Smooth muscle cell of the brain vasculature (primary cell): ENCODE measurements at places on chromosomes 2 and 18.

GRCh38 chr2:122412360-122412759 lies 656.9 kb downstream of the TSN start:
- no peak for DNase-seq

DNA sequence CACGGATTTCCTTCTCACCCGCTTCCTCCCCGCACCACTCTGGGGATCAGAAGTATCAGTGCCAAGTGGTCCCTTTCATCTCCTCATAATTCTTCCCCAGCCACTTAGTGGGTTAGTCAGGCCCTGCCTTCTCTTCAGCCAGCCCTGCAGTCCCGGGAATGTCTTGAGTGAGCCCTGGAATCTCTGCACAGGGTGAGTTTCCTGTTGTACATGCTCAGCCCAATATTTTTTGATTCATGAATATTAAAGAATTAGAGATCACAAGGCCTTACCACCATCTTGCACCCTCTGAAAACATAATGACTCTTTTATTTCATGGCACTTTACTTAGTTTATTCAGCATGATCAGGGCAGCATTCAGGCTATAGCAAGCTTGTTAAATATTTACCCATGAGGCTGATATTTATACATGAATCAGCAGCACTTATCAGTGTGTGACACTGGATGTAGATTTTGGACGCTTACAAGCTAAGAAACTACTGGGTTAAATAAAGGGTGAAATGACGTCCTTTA lies 159.4 kb upstream of the FOSL2 start:
- DNase-seq = no peak

DNA sequence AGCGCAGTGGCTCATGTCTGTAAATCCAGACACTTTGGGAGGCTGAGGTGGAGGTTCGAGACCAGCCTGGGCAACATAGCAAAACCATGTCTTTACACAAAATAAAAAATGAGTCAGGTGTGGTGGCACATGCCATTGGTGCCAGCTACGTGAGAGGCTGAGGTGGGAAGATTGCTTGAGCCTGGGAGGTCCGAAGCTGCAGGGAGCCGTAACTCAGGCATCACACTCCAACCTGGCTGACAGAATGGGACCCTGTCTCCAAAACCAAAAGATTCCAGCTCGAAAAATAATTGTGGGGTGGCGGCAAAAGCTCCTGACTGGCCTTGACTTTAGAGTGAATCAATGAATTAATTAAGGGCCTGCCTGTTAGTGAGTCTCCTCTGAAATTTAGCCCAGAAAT lies 1.2 kb upstream of the ALPP start:
- no peak for DNase-seq

- DNase-seq = no peak
These were observed 11.6 kb downstream of the TTR start for GRCh38 chr18:31603315-31603714.

DNA sequence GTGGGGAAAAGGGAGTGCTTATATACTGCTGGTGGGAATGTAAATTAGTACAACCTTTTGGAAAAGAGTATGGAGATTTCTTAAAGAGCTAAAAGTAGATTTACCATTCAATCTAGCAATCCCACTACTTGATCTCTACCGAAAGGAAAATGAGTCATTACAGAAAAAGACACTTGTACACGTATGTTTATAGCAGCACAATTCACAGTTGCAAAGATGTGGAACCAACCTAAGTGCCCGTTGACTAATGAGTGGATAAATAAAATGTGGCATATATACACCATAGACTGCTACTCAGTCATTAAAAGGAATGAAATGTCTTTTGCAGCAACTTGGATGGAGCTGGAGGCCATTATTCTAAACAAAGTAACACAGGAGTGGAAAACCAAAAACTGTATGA lies 29.5 kb downstream of the FLACC1 start:
- DNase-seq = no peak

DNA sequence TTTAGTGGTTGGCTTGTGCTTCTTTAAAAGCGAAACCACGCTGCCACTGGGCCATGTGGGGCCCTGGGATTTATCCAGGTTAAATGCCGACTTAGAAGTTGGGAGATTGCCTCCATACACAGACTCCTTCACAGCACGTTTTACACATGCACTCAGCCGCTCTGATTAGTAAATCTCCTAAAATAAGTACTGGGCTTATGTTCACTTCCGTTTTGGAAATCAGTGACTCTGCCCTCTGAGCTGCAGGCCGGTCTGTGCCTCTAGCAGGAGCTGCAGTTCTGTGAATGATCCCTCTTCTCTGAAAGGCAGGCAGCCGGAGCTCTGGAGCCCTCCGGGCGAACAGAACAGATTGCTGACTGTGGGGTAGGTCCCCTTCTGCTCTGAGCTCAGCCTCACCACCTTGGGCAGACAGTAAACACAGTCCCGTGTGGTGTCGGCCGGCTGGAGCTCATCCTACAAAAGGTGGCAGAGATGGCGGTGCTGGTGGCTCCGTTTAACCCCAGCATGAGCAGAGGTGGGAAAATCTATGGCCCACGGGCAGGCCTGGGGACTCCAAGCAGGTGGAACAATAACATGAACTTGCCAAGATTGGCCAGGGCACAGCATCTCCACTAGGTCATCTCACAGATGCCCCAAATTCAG lies 9.8 kb upstream of the RAB17 start:
- DNase-seq = no peak

GRCh38 chr18:22796113-22796512 lies 137.0 kb upstream of the RBBP8 start:
- no peak for DNase-seq

DNA sequence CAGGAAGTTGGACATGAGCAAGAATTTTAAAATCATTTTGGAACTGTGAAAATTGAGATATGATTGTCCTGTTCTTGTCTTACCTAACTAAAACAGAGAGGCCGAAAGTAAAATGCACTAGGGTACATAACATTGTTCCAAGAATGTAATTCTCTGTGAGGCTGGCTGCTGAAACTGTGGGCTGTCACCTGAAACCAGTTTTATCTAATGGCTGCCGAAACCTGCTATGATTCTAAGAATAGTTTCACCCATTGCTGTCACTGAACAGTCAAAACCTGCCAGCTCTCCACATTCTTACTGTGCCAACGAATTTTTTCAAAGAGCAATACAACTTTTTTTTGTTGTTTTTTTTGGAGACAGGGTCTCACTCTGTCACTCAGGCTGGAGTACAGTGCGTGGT lies 119.3 kb upstream of the ZSWIM2 start:
- no peak for DNase-seq

- DNase-seq = no peak
These were observed 800 bp downstream of the TTC21B start for GRCh38 chr2:165952741-165953211.

DNA sequence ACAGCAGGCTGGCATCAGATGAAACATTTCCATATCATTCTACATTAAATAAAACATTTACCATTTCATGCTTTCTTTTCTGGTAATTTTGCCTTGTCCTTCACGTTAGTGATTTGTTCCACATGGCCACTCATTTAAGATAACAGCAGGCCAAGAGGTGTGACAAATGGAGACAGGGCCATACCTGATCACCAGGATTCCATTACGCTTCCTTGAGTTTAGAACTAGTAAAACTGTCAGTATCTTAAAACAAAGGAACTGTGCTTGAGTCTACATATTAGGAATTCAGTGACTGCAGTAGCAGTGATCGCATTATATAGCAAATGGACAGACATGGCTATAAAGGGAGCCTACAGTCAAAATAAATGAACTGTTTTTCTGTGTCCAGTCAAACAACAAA lies 155.1 kb upstream of the FSHR start:
- no peak for DNase-seq

DNA sequence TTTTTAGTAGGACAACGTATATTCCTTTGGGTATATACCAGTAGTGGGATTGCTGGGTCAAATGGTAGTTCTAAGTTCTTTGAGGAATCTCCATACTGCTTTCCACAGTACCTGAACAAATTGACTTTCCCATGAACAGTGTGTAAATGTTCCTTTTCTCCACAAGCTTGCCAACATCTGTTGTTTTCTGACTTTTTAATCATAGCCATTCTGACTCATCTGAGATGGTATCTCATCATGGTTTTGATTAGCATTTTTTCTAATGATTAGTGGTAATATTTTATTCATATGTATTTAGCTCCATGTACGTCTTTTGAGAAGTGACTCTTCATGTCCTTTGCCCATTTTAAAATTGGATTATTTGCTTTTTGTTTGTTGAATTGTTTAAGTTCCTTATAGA lies 58.4 kb upstream of the CERS6 start:
- DNase-seq = no peak

DNA sequence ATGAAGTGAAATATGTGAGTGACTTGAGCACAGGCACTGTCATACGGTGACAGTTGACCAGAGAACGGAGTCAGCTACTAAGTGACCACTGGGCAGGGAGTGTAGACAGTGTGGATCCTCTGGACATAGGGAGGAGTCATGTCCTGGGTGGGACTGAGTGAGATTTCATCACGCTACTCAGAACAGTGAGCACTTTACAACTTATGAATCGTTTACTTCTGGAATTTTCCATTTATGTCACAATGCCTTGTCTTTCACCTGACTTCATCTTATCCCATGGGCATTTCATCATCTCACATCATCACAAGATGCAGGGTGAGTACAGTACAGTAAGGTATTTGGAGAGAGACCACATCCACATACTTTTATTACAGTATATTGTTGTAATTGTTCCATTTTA lies 29.0 kb downstream of the PTPRM start:
- no peak for DNase-seq

DNA sequence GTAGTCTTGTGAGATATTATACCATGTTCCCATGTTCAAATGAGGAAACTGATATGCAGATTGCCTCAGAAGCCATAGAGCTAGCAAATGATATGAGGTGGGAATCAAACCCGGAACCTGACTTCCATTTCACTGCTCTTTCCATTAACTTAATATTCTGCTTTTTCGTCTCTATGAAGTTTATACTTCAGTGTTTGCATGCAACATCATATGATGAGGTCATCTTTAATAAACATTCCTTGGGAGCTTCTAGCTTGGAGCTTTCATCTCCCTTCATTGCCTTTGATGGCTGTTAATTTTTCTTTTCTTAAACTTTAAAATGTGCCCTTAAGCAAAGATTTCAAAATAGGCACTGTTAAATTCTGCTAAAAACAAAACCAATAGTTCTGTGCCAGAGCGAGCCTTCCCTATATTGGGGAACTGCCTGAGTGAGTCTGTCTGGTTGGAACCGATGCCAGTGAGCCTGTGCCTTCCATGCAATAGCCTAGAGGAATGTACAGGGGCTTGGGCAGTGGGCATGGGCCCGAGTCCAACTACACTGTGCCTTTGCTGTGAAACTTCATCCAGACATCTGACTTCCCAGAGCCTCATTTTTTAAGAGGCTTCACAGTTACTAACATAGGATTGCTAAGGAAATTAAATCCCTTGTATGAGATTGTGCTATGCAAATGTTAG lies 91.1 kb upstream of the TMEM200C start:
- no peak for DNase-seq

DNA sequence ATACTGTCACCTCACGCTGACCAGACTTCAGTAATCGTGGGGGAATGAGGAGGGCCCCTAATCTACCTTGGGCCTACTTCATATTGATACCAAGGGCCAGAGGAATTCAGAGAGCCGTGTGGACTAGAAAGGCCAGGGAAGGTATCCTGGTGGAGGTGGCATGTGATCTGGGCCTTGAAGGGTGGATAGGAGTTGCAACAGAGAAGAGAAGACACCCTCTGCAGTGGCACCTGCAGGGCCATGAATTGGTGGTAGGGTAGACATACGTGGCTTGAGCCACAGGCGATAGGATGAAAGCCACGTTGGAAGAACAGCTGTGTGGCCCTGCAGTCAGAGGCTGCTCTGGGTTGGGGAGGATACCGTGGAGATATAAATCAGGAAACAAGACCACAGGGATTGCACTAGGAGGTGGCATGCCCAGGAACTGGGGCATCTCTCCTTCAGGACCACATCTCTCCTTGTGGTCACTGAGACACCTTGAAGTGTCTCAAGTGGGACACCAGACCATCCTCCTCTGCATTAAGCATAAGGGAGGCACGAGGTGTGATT lies 141.4 kb downstream of the CYP26B1 start:
- DNase-seq = no peak

- DNase-seq = no peak
These were observed 1.8 kb upstream of the KLHL41 start for GRCh38 chr2:169507698-169508097.

DNA sequence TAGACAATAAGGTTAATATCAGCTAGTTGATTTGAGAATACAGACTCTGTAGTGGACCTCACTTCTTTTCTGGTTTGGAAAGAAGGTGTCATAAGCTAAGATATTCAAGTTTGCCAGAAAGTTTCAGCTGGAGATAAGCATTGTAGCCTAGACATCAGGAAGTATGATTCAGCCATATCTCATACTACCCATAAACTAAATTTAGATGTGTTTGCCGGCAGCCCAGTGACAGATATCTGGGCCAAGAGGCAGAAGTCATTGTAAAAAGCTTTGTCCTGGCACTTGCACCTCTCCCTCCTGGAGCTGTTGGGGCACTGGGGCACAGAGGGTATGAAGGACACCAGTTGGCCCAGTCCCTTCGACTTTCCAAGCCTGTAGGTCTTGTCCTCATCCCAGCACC lies 128.0 kb downstream of the EPHA4 start:
- no peak for DNase-seq

DNA sequence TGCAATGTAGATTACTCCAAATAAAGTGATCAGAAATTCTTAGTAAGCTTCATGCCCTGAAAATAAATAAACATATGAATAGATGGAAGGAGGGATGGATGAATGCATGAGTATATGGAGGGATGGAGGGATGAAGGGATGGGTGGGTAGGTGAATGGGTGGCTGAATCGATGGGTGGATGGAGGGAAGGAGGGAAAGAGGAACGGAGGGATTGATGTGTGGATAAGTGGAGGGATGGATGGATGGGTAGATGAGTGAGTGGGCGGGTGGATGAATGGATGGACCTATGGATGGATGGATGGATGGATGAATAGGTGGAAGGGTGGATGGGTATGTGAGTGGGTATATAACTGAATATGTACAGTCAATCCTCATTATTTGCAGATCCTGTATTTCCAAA lies 276.7 kb upstream of the ACVR2A start:
- DNase-seq = no peak

DNA sequence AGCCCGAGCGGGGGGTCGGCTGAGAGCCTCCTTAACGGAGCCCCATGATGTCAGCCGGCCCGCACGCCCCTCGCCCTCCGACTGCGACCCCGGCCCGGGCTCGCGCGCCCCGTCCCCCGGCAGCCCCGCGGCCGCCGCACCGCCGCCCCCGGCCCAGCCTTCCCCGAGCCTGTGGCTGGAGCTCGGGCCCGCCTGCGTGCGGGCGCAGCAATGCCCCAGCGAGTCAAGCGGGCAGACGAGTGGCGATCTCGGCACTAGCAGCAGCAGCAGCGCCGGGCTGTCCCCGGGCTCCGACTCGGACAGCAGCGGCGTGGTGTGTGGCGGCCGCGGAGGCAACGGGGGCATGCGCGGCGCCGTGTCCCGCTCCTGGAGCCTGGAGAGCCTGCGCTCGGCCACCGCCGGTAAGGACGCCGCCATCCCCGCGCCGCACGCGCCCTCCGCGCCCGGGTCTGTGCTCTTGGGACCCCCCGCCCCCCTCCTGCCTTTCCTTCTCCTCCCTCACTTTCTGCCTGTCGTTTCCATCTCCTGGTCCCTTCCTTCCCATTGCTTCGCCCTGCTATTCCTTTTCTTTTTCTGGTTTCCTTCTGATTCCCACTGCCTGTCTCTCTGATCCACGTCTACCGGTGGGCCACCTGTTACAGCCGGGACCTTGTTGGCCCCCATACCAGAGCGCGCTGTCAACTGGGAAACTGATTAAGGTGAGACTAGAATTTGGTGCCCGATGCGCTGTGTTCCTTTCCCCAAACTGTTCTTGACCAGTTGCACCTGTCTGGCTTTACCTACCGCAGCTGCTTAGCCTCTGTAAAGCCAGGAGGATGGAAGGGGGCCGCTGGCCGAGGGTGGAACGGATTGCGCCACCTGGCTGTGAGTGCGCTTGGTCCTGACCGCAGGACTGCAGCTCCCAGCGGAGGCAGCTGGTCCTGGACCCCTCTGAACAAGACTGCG lies 127.4 kb downstream of the ARHGEF4 start:
- DNase-seq = no peak
